ENCODE measurements at places on chromosomes 13 and 19.

- no peak for DNase-seq
Measured at GRCh38 chr13:114072421-114072820, 60.0 kb downstream of the RASA3 start.

- DNase-seq: no peak
Measured at GRCh38 chr13:94710881-94711560, 1.3 kb downstream of the SOX21 start.

DNA sequence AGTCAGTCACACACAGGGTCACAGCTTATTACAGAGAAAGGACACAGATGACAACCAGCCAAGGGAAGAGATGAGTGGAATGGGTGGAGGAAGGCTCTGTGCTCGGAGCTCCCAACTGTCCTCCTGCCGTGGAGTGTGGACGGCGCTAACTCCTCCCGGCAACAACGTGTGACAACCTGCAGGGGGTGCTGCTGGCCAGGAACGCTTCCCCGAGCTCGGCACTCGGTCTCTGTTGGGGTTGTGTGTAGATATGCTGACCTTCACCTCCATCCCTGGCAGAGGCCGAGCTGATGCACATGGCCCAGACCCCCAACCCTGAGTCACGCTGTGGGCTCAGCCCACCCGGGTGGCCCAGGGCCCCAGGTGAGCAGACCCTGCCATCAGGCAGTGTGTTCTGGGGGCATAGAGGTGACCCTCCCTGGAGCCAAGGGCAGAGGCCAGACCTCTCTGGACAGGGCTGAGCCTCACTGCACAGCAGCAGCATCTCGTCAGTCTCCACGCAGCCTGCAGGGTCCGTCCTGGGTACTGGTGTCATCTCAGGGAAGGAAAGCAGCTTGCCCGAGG is 14.1 kb downstream of the ZNF444 start:
- DNase-seq: no peak

DNA sequence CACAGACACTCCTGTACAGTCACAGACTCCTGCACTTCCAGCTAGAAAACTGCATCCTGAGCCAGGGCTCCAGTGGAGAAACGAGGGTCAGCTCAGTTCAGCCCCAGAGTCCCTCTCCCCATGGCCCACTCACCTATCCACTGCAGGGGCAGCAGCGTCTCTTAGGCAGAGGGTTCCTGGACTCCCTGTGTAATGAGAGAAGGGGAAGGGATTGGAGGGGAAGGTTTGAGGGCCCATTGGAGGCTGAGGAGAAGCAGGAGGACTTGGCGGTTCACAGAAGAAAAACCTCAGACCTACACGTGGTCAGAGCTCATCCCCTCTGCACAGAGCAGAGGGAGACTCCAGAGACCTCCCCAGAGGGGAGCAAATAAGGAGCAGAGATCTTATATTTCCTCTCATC is 9.2 kb upstream of the CEACAM18 start:
- DNase-seq: no peak

DNA sequence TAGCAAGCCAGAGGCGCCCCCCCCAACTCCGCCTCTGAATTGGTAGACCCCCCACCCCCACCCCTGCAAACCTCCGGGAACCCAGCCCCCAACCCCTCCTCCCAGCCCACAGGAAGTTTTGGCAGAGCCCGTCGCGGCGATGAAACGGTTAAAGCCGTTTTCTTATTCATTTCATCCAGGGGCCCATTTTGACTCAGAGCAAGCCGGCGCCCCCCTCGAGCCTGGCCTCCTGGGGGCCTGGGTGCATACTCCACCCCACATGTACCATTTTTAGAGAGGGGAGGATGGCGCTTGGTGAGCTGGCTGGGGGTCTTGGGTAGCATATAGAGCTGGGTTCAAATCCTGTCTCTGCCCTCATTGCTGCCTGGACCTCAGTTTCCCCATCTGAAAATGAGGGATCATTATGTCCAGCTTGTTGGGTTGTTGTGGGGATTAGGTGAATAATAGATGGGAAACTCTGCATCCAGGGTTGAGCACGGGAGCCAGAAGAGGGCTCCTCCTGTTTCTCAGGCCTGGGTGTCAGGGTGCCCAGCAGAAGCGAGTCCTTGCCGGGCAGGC is 7.9 kb upstream of the JUNB start:
- DNase-seq: no peak

DNA sequence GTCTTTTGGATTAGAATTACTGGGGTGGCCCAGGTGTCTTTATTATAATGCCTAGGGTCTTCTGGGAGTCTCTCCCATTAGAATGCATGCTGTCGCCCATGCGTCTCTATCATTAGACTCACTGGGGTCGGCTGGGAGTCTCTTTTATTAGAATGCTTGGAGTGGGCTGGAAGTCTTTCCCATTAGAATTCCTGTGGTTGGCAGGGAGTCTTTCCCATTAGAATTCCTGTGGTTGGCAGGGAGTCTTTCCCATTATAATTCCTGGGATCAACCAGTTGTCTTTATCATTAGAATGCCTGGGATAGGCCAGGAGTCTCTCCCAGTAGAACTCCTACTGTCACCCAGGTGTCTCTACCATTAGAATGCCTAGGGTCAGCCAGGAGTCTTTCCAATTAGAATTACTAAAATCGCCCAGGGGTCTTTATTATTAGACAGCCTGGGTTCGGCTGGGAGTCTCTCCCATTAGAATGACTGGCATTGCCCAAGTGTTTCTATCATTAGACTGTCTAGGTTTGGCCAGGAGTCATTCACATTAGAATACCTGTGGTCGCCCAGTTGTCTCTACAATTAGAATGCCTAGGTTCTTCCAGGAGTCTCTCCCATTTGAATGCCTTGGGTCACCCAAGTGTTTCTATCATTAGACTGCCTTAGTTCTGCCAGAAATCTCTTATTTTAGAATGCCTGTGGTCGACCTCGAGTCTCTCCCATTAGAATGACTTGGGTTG is 1558.5 kb downstream of the UQCRFS1 start:
- no peak for DNase-seq

GRCh38 chr13:103676329-103676728 is 610.1 kb upstream of the SLC10A2 start:
- no peak for DNase-seq

GRCh38 chr13:20654156-20654555 is 49.3 kb upstream of the IL17D start:
- DNase-seq: peak; percentile 15

DNA sequence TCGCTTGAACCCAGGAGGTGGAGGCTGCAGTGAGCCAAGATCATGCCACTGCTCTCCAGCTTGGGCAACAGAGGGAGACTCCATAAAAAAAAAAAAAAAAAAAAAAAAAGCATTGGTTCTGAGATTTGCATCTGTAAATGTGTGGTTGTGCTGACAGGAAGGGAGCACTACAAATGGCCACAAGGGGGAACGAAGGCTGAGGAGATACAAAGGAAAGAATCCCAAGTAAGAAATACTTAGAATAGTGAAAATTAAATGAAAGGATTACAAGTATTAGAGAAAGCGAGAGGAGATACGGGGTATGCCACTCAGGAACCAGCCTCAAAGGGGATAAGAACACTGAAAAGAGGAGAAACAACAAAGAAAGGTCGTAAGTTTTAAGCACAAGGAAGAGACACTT is 284.9 kb downstream of the KLF12 start:
- no peak for DNase-seq

GRCh38 chr19:49775742-49776370 is 9.1 kb downstream of the AP2A1 start:
- no peak for DNase-seq

DNA sequence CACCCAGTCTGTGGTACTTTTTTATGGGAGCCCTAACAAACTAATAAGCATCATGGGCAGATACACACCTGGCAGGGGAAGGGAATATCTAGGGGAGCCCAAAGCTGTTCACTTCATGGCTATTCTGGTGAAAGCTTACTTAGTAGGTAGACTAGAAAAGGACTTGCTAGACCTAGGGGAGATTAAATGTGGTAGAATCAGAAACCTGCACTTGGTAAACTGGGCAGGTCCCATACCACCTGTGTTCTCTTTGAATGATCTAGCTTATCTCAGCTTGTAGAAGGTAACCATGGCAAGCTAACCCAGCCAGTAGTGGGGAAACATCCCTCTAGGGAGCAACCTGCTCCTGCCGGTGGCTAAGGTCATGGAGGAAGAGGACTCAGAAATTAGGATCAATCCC is 113.9 kb upstream of the TMTC4 start:
- no peak for DNase-seq

GRCh38 chr19:990119-990571 is 6.0 kb downstream of the WDR18 start:
- no peak for DNase-seq

DNA sequence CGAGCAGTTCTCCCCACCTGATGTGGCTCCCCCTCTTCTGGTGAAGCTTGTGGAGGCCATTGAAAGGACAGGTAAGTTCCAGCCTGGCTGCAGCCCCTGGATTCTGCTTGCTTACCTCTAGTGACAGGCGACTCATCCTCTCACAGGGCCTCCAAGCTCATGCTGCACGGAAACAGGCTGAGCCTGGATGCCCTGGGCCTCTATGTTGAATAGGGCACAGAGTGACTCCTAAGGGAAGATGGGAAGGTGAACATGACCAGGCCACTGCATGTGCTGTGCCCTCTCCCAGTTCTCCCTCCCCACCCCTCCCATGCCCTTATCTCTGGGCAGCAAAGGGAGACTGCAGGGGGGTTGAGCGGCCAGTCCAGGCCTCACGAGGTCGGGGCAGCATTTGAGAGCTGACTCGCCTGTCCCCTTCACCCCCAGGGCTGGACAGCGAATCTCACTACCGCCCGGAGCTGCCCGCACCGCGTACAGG is 7.6 kb downstream of the PIK3R2 start:
- DNase-seq: no peak

DNA sequence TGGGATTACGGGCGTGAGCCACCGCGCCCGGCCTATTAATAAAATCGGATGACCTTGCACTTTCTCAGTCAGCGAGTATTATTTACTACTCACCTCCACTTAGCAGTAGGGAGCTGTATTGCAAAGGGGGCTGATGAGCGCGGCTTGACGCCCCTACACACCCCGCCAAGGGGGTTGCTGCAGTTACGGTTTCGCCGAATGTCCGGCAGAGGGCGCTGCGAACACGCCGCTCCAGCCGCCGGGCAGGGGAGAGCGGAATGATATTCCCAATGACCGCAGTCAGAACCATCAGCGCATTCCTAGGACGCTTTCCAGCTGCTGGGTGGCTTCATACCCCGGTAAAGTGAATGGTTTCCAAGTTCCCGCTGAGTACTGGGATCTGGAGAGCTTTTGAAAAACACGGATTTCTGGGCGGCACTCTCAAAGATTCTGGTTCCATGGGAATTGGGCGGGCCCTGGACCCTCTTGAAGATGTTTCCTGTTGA is 30.0 kb upstream of the TPT1 start:
- no peak for DNase-seq

GRCh38 chr13:110324026-110324749 is 17.1 kb downstream of the COL4A2 start:
- no peak for DNase-seq

- DNase-seq: no peak
Measured at GRCh38 chr13:25468325-25469168, 96.8 kb downstream of the ATP8A2 start.

DNA sequence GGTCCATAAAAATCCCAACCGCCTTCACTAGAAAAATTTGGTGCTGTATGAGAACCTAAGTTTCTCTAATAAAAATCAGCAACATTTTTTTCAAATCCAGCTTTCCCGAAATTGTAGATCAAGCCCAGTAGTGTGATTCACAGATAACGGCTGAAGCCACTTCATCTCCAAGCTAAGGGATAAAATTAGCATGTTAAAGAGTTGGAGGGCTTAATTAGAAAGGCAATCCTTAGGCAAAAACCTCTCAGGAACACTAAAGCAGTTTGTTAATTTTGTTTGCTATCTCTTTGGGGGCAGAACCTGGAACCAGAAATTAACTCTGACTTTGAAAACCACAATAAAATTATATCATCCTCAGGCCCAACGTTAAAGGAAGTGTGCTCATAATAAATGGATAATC is 820.2 kb downstream of the GPC5 start:
- no peak for DNase-seq

DNA sequence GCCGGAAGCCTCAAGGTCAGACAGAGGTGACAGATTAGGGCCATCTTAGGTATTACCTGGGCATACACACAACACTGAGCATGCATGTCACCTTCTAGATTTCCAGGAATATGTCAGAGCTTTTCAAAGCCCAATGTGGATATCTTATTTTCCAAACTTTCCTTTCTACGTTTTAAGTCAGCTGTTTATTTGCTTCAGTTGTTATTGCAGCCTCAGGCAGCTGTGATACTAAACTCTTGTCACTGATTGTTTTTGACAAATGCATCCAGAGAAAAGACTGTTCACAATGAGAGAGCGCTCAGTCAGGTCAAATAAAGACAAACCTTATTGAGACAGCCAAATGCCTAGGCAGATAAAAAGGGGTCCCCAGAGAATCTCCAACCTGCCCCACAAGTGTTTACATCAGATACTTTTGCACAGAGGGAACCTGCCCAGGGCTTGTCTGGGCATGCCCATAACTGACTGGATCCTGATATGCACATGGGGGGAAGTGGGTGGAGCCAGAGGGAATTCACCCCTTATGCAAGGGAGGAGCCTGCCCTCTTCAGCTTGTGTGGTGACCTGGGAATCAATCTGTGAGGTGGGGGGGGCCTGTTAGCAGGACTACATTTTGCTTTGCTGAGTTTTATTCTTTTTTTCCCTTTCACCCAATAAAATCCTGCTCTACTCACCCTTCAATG is 28.5 kb downstream of the MED4 start:
- no peak for DNase-seq

DNA sequence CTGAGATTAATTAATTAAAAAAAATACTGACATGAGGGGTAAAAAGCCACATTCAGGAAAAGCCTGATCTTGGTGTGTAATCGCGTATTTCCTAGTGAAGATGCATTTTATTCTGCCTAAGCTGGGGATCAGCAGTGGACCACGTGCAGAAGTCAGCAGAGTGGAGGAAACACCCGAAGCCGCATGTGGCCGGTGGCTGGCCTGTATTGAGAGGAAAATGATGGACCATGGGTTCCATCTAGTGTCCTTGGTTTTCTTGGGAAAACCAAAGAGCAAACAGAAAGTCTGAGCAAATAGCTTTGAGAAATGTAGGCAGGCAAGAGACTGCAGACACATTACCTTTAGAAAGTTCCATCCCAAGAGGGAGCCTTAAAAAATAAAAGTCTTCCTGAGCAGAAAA is 23.7 kb upstream of the SHISA2 start:
- DNase-seq: no peak

- DNase-seq: peak; percentile 8
Measured at GRCh38 chr13:89923736-89924135, 1423.8 kb upstream of the MIR17HG start.

DNA sequence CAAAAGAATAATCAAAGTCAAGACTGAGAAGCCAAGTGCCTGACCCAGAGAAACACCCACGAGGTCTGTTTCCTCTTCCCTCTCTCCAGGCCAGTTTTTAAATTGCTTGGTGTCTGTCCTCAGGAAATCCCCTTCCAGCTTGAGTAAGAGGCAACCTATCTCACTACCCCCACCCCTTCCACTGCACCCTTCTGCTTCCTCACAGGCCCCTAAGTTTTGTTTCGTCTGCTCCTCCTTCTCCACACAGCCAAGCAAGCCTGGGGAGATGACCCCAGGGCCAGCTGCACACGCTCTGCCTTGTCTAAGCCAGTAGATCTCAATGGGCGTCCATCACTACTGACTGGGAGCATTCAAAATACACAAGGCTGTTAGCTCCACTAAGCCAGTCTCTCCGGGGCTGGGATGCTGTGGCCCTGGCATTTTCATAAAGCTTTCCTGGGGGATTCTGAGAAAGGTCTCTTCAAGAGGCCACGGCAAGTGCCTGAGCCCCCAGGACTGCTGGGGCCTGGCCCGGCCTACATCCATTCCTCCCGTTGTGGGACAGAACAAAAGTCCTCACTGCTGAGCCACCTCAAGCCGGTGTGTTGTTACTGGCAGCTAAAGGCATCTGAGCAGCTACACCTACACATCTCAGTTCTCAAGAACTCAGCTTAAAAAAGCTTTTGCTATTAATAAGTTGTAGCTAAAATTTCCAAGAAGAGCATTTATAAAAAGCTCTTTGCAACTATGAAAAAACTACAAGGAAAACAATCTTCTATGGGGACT is 14.9 kb upstream of the IL4I1 start:
- DNase-seq: no peak

Measured in non-pigmented ciliary epithelial cell (primary cell).